Activated CD4-positive, alpha-beta memory T cell treated with anti-CD3 and anti-CD28 coated beads for 36 hours (primary cell): ENCODE measurements at places on chromosomes 12 and 14. TPM values are rescaled to one million over a fixed set of nuclear protein-coding genes. Genes with fewer than 3 reads are reported as not detected.

DNA sequence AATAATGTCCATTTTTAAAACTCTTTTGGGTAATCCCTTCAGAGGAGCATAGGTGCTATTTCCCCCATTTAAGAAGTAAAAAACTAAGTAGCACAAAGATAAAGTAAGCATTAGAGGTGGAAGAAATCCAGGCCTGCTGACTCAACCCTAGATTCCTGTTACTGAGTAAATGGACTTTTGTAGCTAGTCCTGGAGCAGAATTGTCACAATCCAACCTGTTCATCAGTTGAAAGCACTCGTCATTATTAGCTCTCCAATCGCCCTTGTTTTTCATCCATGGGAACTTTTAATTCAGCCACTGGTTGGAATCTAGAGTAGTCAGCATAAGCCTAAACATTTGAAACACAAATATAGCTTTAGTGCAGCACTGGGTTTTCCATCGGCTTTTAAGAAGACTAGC, 139.5 kb upstream of the AMIGO2 start:
- DNase-seq: no peak

Gene CLEC4D
- not detected for total RNA-seq

Gene BLTP3B
- total RNA-seq: 53.9 TPM

Gene DEGS2
- 1.3 TPM for total RNA-seq

DNA sequence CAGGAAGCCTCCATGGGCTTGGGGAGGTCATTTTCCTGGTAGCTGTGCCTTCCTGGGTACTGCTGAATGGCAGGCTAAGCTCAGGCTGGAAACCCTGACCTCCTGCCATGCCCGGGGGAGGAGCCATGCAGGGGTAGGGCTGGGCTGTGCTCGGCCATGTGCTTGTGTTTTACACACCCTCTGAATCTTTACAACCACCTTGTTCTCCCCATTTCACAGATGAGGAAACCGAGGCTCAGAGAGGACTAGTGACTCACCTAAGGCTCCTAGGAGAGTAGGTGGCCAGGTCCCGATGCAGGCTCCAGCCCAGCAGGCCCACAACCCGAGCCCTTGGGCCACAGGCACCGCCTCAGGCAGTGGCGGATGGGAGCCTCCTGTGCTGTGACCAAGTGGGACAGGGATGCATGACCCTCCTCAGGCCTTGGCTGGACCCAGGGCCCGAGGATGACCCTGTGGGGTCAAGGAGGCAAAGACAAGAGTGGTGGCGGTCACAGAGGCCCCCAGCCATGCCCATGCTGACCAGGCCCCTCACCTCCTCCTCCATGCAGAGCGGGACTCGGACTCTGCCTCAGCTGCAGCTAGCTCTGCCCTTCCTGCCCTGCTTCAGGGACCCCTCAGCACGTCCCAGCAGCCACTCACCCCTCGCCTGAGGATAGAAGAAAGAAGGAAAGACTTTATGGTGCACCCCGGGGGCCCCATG, 136.1 kb downstream of the CALM1 start:
- no peak for DNase-seq

Gene ERP27
- total RNA-seq: 1.5 TPM

DNA sequence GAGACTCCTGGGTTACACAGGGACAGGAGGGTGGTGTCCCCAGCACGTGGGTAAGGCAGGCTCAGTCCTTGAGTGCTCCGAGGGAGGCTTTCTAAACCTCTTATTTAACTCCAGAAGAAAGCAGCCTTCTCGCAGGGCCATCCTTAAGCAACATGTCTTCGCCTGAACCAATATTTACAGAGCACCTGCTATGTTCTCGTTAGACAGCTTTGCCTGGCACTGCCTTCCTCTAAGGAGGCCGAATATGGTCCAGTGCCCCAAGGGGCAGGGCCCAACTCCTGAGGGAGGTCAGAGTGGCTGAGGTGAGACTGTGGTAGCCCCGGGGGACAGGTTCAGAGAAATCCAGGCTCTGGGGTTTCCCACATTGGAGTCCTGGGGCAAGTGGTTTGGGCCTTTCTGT, 2.1 kb upstream of the SCARB1 start:
- no peak for DNase-seq

GRCh38 chr12:72282721-72283120, 10.6 kb downstream of the TRHDE start:
- no peak for DNase-seq

Gene STAT6
- total RNA-seq: 218 TPM

DNA sequence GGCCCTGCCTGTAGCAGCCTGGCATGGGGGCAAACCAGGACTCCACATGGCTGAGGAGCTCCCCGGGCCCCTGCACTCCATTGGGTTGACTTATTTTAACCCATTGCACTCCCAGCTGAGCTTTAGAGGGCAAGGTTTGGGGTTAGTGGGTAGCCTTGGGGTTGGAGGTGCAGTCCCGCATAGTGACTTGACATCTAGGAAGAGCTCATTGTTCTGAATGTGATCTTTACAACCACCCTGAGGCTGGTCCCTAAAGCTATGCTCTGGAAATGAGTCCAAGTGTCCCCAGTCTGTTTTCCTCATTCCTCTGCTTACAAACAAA, 36.4 kb downstream of the NFKBIA start:
- no peak for DNase-seq

DNA sequence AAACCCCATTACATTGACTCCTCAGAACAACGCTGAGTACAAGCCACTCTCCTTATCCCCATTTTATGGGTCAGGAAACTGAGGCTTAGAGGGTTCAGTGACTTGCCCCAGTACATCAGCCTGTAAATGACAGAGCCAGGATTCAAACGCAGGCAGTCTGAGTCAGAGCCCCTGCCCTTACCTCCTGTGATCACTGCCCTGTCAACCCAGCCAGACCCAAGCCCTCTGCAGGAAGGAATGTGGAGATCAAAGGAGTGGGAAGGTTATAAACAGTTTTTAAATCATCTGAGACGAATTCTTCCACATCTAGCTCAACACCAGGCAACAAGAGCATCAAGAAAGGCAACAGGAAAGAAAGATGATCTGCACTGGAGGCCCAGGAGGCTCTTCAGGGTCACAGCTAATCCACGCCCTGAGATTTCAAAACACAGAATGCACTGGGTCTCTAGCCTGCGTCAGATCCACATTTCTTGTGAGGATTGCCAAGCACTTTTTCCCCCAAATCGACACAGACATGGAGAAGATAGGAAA, 38.5 kb downstream of the SPTB start:
- DNase-seq: no peak

DNA sequence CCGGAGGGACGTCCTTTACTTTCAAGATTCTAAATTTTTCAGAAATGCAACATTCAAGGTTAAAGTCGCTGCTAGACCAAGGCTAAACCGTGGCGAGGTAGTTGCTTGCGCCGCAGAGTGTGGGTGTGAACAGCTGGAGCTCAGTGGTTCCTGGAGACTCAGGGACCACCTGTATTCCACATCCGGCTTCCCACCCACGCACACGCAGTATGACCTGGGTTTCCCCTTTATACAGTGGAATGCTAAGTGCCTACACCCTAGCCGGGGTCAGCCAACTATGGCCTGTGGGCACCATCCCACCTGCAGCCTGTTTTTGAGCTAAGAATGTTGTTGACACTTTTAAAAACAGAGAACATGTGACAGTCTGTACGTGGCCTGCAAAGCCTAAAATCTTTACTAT, 42.9 kb upstream of the TESC start:
- no peak for DNase-seq

GRCh38 chr12:124920353-124920935, 6.0 kb upstream of the UBC start:
- DNase-seq: no peak

DNA sequence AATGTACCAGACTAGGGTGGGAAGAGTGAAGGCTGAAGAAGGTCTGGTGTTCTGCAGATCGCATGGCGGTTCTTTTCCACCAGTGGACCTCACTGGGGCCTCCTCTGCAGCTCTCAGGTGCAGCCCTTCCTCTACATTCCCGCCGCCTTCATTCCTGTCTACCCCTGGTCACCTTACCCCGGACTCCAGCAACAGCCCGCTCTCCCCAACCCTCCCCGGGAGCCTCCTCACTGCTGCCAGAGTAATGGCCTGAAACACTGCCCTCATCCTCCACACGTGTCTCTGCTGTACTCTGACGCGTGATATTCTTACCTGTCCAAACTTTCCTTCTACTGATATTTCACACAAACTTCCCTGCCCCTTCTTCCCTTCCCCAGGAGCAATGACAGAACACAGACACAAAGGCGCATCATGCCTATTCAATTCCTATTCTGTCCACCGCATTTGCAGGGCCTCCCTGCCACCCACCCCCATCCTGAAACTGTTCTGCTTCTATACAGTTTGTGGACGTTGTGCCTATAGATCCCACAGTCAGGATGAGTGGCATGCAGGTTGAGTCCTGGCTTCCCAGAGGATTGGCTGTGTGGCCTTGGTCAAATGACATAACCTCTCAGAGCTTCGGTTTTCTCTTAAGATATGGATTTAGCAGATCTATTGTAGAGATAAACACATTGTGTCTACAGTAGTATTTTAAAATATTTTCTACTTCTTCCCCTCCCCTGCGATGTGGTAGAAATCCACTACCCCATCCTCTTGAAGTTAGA, 1.7 kb upstream of the NUAK1 start:
- no peak for DNase-seq

DNA sequence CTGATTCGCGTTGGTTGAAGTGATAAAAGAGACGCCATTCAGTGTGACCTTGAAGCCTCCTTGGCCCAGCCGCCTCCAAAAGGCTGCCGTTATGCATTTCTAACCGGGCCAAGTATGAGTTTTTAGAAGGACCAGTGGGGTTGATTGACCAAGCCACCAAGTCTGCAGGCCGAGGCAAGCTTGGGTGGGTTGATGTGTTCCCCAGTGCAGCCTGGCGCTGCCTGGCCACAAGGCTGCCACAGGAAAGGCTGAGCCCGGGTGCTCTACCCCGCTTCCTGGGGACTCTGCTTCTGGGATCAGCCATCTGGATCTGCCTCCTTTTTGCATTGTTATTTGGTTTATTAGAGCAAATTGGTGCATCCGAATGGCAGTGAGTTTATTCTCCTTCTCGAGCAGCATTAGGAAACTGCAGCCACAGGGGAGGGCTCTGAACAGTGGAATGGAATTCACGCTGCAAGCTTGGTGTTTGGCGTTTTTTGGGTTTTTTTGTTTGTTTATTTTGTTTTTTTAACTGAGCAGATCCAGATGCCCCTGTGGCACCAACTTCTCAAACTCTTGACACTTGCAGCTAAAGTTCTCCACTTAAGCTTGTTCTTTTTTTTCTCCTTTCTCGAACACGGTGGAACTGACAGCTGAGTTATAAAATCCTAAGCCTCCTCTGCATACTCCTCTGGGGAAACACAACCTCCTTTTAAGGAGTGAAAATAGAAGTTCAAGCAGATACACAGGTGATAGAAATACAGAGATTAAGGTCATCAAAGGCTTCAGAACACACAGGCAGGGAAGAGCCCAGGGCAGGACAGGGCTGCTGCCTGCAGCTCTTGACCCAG, 145.4 kb upstream of the FKBP4 start:
- no peak for DNase-seq

Gene OAS3
- 37.1 TPM for total RNA-seq

DNA sequence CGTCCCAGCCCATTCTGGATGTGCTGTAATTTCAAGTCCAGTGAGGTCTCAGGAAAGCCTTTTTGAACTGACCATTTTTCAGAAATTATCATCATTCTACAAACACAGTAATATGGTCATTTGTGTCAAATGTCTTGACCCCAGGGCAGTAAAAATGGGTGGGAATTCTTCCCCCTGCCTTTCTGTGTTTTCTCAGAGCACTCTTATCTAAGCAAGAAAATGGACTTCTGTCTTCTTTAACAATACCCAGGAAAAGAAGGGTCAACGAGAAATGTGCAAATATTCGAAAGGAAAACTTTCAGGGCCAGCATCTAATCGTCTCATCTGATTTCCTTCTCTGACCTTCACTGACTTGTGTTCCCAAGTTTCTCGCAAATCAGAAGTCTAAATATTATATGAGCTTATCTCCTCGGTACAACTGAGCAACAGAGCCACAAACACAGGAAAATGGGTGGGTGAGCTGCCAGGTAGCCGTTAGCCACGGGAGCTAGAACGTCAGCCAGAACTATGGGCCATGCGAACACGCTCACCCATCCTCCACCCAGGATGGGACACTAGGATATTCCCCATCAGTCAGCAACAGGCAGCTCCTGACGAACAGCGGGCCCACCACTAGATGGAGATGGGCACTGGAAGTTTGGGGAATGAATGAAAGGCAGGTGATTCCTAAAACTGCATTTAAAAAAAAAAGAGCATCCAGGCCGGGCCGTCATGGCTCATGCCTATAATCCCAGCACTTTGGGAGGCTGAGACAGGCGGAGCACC, 57.1 kb downstream of the VWF start:
- no peak for DNase-seq

DNA sequence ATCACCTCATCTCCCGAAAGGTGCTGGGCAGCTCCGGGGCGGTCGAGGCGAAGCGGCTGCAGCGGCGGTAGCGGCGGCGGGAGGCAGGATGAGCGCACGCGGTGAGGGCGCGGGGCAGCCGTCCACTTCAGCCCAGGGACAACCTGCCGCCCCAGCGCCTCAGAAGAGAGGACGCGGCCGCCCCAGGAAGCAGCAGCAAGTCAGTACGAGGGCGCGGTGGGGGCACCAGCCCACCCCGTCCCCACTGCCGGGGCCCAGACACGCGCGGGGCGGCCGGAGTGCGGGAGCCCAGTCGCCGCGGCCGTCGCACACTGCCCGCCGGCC, 862 bp downstream of the HMGA2 start:
- DNase-seq: no peak

DNA sequence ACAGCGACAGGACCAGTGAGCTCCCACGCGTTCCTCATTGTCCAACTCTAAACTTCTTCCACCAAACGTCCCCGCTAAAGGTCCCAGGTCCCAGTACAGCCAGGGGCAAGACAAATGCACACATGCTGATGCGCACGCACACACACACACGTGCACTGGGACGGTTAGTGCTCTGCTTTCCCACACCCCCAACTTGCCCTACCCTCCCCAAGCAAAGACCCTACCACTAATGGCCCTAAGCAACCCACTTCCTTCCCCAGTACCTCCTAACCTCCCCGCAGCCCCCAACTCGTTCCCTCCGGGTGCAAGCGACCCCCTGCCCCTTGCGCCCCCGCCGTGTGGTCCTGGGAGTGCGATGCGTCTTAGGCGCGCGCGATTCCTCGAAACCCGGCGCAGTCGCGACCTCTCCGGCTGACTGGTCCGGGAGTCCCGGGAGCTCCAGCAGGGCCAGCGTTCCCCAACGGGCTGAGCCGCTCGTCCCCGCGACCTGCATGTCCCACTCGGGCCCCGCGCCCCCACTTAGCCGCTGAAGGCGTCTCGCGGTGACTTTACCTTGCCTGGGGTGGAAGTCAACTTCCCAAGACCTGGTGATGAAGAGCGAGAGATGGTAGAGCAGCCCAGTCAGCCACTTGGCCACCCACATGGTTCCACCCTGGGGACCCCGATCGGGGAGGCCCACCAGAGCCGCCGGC, 578 bp downstream of the ADAMTS20 start:
- no peak for DNase-seq

- no peak for DNase-seq
Measured at GRCh38 chr12:29427964-29428363, 47.0 kb upstream of the ERGIC2 start.

GRCh38 chr14:23375527-23376251, 1.2 kb upstream of the CMTM5 start:
- DNase-seq: no peak

Gene HDAC7
- 257 TPM for total RNA-seq

- DNase-seq: peak; percentile 29
Measured at GRCh38 chr12:57066245-57066644, 12.3 kb downstream of the NEMP1 start.

GRCh38 chr12:24198936-24199671, 249.6 kb upstream of the SOX5 start:
- no peak for DNase-seq

GRCh38 chr12:15910468-15910863, 666 bp upstream of the DERA start:
- no peak for DNase-seq

Gene HRK
- not detected for total RNA-seq
